ENCODE measurements at places on chromosomes 5 and 9. TPM values are rescaled to one million over a fixed set of nuclear protein-coding genes. Genes with fewer than 3 reads are reported as not detected.

GRM6 gene
- total RNA-seq, result not detected

PCDHGA12 gene
- 1.6 TPM for total RNA-seq

EGFLAM gene
- total RNA-seq, result not detected

CD274 gene
- total RNA-seq, result 1.2 TPM

FGF1 gene
- not detected for total RNA-seq

LNPEP gene
- 33.7 TPM for total RNA-seq

DNA sequence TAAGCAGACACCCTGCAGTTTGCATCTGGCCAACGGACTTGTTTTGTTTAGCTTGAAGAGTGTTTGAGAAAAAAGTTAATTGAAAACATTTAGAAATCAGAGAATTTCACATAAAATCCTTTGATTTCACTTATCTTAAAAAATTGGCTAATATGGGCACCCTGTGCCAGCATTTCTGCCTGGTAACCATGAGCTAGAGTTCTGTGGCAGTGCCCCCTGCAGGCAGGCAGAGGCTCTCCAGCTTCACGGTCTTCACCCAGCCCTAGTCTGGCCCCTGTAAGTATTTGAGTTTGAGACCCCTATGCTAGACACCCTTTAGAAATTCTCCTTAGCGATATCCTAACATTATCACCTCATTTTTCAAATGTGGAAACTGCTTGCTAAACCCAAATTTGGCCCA, 18.8 kb upstream of the FANCC start:
- no peak for DNase-seq
- no peak overlapping the region for H3K4me3 ChIP-seq
- H3K4me1 ChIP-seq, result no peaks in the 10 kb centered on the region
- no peaks in the 10 kb centered on the region for H3K36me3 ChIP-seq
- H3K27ac ChIP-seq, result no peak overlapping the region

DNA sequence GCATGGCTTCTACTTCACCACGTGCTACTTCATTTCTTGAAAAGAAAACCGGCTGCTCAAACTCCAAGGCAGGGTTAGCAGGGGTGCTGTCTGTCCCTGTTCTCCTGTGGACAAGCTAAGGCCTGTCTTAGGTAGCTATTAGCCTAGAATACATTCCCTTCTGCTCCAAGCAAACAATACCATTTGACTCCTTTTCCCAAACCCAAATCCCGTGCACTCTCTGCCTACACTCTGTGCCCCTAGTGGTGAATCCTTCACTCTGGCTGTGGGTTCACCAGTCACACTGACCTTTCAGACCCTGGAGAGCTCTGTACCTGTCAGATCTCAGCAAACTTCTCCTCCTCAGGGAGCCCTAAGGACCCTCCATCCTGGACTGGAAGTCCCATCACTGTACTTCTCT, 211.6 kb downstream of the SLIT3 start:
- H3K4me3 ChIP-seq, result no peak overlapping the region
- no peaks in the 10 kb centered on the region for H3K36me3 ChIP-seq
- H3K27me3 ChIP-seq, result no peaks in the 10 kb centered on the region
- no peak for DNase-seq
- no peaks in the 10 kb centered on the region for H3K4me1 ChIP-seq

GRCh38 chr9:106075960-106076327, 381.6 kb downstream of the TMEM38B start:
- H3K4me1 ChIP-seq, result no peaks in the 10 kb centered on the region
- H3K36me3 ChIP-seq, result no peaks in the 10 kb centered on the region
- H3K27ac ChIP-seq, result no peak overlapping the region
- H3K4me3 ChIP-seq, result no peak overlapping the region
- DNase-seq, result no peak
- H3K27me3 ChIP-seq, result no peaks in the 10 kb centered on the region

- H3K4me1 ChIP-seq, result peaks cover 37% of the 10 kb centered on the region
- H3K27me3 ChIP-seq, result peaks cover 93% of the 10 kb centered on the region
- H3K36me3 ChIP-seq, result no peaks in the 10 kb centered on the region
- H3K27ac ChIP-seq, result no peak overlapping the region
- no peak for DNase-seq
Observed at GRCh38 chr5:173329491-173330337, 1.5 kb upstream of the STC2 start.

- DNase-seq, result no peak
- no peaks in the 10 kb centered on the region for H3K27me3 ChIP-seq
- H3K27ac ChIP-seq, result peak overlapping the region; percentile 17
- peaks cover 8% of the 10 kb centered on the region for H3K4me1 ChIP-seq
Observed at GRCh38 chr5:127834094-127834531, 130.9 kb downstream of the CCDC192 start.

DNA sequence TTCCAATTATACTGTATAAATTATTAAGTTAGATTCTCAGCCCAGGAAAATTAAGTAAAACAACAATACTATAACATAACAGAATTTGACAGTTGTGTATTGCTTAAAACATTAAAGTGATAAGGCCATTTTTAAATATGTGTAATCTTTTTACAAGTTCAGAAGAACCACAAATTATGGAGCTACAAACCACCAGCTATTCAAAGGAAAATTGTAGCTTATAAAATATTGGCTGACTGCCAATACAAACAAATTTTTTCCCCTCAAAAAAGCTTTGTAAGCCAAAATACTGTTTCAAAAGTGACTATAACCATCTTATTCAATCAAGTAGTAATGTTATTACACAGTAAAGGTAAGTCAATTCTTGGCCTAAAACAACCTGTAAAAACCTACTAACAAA, 21.9 kb downstream of the STRBP start:
- peaks cover 1% of the 10 kb centered on the region for H3K4me1 ChIP-seq
- no peak overlapping the region for H3K27ac ChIP-seq
- H3K27me3 ChIP-seq, result no peaks in the 10 kb centered on the region
- no peak for DNase-seq

DNA sequence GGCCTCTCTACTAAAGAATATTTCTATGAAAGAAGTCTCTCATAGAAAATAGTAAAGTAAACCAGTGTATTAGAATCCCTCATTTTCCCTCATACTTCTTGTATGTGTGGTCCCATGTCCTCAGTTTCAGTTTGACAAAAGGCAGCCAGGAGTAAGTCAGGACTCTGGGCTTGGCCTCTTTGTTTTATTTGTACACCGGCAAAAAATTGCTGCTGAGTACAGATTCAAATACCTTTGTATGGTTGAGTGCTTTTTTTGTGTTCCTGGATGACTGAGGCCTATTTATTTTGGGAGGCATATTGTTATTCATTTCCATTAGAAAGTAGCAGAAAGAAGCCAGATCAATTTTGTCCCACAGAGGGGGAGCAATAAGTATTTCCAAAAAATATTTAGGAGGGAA, 47.3 kb upstream of the CEP78 start:
- H3K27me3 ChIP-seq, result no peaks in the 10 kb centered on the region

GRCh38 chr9:16959391-16959790, 88.9 kb upstream of the BNC2 start:
- H3K36me3 ChIP-seq, result no peaks in the 10 kb centered on the region
- no peaks in the 10 kb centered on the region for H3K4me1 ChIP-seq
- H3K4me3 ChIP-seq, result no peak overlapping the region
- H3K27ac ChIP-seq, result no peak overlapping the region
- no peak for DNase-seq

GRCh38 chr5:9861666-9862256, 231.6 kb upstream of the TAS2R1 start:
- no peaks in the 10 kb centered on the region for H3K4me1 ChIP-seq
- no peak for DNase-seq
- H3K4me3 ChIP-seq, result no peak overlapping the region
- no peak overlapping the region for H3K27ac ChIP-seq

DNA sequence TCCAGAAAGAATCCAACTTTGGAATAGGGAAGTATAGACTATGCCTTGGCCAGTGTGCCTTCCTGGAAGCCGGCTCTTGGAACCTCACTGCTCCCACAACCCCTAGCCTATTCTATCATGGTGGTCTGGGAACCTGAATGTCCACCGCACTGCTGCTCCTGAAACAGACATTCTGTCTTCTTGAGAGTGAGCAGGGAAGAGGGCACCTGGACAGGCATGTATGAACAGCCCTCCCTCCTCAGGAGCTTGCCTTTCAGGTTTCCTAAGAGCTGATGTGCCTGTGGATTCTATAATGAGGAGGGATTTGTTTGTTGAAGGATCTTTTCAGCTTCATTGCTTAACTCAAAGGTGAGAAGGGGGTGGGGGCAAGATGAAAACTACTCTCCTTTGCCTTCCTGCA, 55.1 kb upstream of the XPA start:
- H3K4me3 ChIP-seq, result no peak overlapping the region
- no peak for DNase-seq
- no peaks in the 10 kb centered on the region for H3K36me3 ChIP-seq
- H3K4me1 ChIP-seq, result no peaks in the 10 kb centered on the region
- H3K27me3 ChIP-seq, result no peaks in the 10 kb centered on the region

DNA sequence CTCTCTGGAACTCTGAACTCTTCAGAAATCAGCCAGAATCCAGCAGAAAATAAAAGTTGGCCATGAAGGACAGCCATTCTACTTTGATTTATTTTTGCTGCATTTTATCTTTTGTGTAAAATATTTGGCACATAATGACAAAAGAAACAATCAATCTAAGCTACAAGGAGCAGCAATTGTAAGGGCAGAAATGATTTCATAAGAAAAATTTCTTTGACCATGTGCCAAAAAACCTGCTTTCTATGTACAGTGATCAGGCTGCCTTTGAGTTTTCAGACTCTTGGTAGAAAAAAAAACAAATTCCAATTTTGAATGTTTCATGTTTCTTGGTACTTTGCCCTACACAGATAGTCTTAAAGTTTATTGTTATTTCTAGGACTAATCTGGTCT, 69.8 kb upstream of the SLC1A3 start:
- DNase-seq, result no peak
- H3K27me3 ChIP-seq, result no peaks in the 10 kb centered on the region
- no peak overlapping the region for H3K4me3 ChIP-seq
- H3K4me1 ChIP-seq, result no peaks in the 10 kb centered on the region

DNA sequence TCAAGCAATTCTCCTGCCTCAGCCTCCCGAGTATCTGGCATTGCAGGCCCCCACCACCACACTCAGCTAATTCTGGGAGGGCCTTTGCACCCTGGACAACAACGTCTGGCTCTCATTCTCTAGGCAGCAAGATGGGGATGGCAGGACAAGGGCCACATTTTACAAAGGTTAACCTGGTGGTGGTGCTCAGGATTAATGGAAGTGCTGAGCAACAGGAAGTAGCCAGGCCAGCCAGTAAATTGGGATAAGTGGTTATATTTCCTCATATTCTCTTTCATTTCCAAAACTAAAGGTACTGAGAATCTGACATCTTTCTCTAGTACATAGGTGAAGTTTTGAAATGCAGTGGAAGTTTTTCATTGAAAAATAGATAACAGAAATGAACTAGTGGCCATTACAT, 24.7 kb upstream of the ASPN start:
- H3K27me3 ChIP-seq, result no peaks in the 10 kb centered on the region
- no peaks in the 10 kb centered on the region for H3K36me3 ChIP-seq
- DNase-seq, result no peak
- H3K4me1 ChIP-seq, result peaks cover 21% of the 10 kb centered on the region
- peak overlapping the region; percentile 83 for H3K27ac ChIP-seq

DNA sequence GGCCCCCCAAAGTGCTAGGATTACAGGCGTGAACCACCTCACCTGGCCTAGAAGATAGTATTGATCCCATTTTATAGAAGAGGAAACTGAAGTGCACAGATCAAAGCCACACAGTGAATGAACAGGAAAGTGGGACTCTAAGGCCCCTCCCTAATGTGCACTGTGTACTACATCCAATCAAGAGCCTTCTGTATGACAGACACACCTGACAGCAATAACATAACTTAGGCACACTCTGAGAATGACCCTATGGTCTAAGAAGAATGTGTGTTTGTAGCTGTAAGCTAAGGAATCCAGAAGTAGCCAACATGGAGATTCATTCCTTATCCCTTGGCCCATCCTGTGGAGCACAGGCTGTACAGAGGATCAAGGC, 271.2 kb downstream of the SMARCA2 start:
- H3K27ac ChIP-seq, result no peak overlapping the region
- H3K4me3 ChIP-seq, result no peak overlapping the region
- H3K4me1 ChIP-seq, result no peaks in the 10 kb centered on the region
- H3K36me3 ChIP-seq, result no peaks in the 10 kb centered on the region
- no peaks in the 10 kb centered on the region for H3K27me3 ChIP-seq
- no peak for DNase-seq

DNA sequence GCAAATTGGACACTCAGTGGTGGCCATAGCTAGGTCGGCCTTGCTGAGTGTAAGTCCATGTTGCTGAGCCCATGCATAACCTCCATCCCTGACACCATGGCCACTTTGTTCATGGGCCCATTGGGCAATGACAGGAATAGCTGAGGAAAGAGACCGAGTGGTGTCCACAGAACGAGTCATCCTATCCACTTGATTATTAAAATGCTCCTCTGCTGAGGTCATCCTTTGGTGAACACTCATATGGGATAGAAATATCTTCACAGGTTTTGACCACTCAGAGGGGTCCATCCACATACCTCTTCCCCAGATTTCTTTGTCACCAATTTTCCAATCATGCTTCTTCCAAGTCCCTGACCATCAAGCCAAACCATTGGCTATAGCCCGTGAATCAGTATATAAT, 63.6 kb downstream of the PPIC start:
- H3K36me3 ChIP-seq, result no peaks in the 10 kb centered on the region
- H3K27me3 ChIP-seq, result no peaks in the 10 kb centered on the region
- no peaks in the 10 kb centered on the region for H3K4me1 ChIP-seq
- DNase-seq, result no peak
- H3K27ac ChIP-seq, result no peak overlapping the region
- H3K4me3 ChIP-seq, result no peak overlapping the region

- H3K27me3 ChIP-seq, result no peaks in the 10 kb centered on the region
- H3K4me3 ChIP-seq, result no peak overlapping the region
- no peaks in the 10 kb centered on the region for H3K4me1 ChIP-seq
- no peak overlapping the region for H3K27ac ChIP-seq
Observed at GRCh38 chr5:34626036-34626435, 30.1 kb upstream of the RAI14 start.
